ENCODE measurements at places on chromosomes 5 and 9.

- peaks cover 1% of the 10 kb centered on the region for H3K36me3 ChIP-seq
- peaks cover 12% of the 10 kb centered on the region for H3K4me1 ChIP-seq
- no peaks in the 10 kb centered on the region for H3K27me3 ChIP-seq
- H3K27ac ChIP-seq, result no peak overlapping the region
Measured at GRCh38 chr9:81592887-81593266, 96.5 kb downstream of the TLE1 start.

GRCh38 chr5:82104872-82105271, 133.0 kb downstream of the ATG10 start:
- H3K36me3 ChIP-seq, result no peaks in the 10 kb centered on the region
- DNase-seq, result no peak
- H3K27ac ChIP-seq, result no peak overlapping the region
- no peaks in the 10 kb centered on the region for H3K27me3 ChIP-seq

- no peak for DNase-seq
- peaks cover 11% of the 10 kb centered on the region for H3K36me3 ChIP-seq
Measured at GRCh38 chr5:148425808-148426207, 42.0 kb downstream of the FBXO38 start.

DNA sequence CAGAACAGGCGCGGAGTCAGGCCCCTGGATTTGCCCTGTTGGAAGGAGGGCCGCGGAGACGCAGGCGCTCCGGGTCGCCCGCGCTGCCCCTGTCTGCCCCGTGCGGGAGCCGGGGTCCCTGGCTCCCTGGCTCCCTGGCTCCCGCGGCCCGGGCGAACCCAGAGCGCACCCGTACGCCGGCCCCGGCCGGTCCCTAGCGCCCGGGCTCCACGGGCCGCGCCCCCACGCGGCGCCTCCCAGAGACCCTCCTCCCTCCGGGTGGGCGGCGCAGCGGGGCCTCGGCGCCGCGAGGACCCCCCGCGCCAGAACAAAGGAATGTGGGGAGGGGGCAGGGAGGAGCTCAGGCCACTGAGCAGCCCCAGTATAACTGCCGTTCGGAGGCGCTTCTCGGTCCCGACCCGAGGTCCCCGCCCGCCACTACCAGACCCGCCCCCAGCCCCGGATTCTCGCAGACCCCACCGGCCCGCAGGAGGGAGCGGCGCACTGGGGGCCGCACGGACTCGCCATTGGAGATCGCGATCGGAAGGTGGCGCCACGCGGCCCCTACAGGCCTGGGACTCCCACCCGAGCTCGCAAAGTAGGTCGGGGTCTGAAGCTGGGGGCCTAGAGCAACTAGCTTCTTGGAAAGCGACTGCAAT, 2.4 kb downstream of the NFIL3 start:
- H3K36me3 ChIP-seq, result no peaks in the 10 kb centered on the region
- peaks cover 14% of the 10 kb centered on the region for H3K4me1 ChIP-seq
- no peaks in the 10 kb centered on the region for H3K27me3 ChIP-seq
- no peak overlapping the region for H3K27ac ChIP-seq
- peak; percentile 63 for DNase-seq

- no peak overlapping the region for H3K27ac ChIP-seq
- H3K27me3 ChIP-seq, result no peaks in the 10 kb centered on the region
- H3K4me3 ChIP-seq, result no peak overlapping the region
- peaks cover 3% of the 10 kb centered on the region for H3K4me1 ChIP-seq
Measured at GRCh38 chr5:176157656-176158055, 80.6 kb upstream of the SIMC1 start.

GRCh38 chr5:93186076-93186682, 394.8 kb downstream of the NR2F1-AS1 start:
- H3K4me1 ChIP-seq, result no peaks in the 10 kb centered on the region
- no peak for DNase-seq
- no peaks in the 10 kb centered on the region for H3K36me3 ChIP-seq
- H3K27me3 ChIP-seq, result no peaks in the 10 kb centered on the region
